ENCODE measurements at places on chromosomes 6 and 20. TPM values are rescaled to one million over a fixed set of nuclear protein-coding genes. Genes with fewer than 3 reads are reported as not detected.
A peak's percentile ranks its signal among the peaks of the same experiment; 100 is the strongest.

DNA sequence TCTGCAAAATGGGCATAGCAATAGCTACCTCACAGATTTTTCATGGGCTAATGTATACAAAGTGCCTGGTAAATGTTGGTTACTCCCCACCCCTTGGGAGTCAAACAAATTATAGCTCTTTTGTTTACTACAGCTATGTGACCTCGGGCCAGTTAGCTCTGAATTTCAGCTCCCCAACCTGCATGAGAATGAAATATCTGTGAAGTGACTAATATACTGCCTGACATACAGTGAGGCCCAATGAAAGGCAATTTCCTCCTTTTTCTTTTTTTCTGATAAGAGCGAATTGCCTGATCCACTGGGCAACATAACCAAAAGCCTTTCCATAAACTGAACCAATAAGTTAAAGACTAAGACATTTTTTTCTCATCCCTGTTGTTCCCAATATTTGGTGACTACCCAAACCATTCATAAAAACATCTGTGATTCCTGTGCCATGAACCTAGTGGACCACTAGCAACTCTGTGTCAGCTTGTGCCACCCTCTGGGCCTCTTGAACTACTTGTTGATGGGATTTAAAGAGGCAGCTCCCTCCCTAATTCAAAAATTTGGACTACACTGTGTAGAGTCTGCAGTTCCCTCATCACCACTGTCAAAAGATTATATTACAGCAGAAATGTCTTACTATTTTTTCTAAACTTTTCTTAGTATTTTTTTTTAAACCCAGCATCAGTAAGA lies 91.9 kb upstream of the TMEM30A start:
- no peaks in the 10 kb centered on the region for H3K36me3 ChIP-seq
- no peaks in the 10 kb centered on the region for H3K27me3 ChIP-seq
- H3K4me1 ChIP-seq, result peaks cover 11% of the 10 kb centered on the region
- no peak for DNase-seq

Gene ABHD16B
- total RNA-seq, result not detected

DNA sequence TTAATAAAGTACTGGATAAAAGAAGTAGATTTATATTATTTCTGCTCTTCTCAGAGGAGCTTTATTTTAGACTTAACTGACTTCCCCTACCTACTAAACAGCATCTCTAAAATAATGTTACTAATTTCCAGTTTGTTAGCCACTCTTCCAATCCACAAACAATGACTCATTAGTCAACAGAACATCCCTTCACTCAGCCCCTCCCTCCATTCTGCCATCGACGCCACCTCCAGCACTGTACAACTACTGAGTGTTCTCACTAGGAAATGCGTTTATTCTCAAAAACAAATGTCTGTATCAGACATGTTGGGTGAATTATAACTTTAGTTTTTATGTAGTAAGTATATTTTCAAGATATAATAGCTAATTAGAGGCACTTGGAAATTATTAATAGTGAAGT lies 427.0 kb downstream of the EYS start:
- no peak overlapping the region for H3K27ac ChIP-seq
- H3K36me3 ChIP-seq, result no peaks in the 10 kb centered on the region
- H3K4me3 ChIP-seq, result no peak overlapping the region
- H3K4me1 ChIP-seq, result no peaks in the 10 kb centered on the region

Gene CDK19
- total RNA-seq, result 12.0 TPM

Gene NECAB3
- 42.7 TPM for total RNA-seq

Gene RPRD1B
- total RNA-seq, result 39.0 TPM

DNA sequence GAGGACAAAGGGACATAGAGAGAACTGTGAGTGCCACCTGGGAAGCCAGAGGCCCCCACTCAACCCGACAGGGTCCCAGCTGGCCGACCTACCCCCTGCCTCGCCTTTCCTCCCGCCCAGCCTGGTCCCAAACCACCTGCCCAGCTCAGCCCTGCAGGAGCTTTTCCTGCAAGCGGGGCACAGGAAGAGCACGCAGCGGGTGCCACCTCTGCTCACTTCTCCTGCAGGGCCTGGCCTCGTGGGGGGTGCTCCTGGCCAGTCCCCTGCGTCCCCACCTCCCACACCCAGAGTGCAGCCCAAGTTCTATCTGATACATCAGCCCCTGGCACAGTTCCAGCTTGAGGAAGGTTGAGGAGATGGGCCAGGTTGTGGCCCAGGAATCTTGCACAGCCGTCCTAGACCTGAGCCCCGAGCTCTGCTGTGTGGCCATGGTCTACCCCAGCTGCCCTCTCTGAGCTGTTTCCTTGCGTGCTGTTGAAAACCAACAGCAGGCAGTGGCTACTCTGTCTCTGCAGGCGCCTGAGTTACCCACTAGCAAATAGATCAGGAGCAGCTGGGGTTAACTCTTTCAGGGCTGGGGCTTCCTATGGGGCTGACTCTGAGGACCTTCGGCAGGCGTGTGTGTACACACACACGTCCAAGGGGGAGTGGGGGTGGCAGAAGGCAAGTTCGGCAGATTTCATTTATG lies 1.7 kb downstream of the NECAB3 start:
- peaks cover 29% of the 10 kb centered on the region for H3K36me3 ChIP-seq
- peak overlapping the region; percentile 96 for H3K27ac ChIP-seq
- H3K4me3 ChIP-seq, result peak overlapping the region; percentile 80
- no peaks in the 10 kb centered on the region for H3K27me3 ChIP-seq
- H3K4me1 ChIP-seq, result peaks cover 75% of the 10 kb centered on the region

DNA sequence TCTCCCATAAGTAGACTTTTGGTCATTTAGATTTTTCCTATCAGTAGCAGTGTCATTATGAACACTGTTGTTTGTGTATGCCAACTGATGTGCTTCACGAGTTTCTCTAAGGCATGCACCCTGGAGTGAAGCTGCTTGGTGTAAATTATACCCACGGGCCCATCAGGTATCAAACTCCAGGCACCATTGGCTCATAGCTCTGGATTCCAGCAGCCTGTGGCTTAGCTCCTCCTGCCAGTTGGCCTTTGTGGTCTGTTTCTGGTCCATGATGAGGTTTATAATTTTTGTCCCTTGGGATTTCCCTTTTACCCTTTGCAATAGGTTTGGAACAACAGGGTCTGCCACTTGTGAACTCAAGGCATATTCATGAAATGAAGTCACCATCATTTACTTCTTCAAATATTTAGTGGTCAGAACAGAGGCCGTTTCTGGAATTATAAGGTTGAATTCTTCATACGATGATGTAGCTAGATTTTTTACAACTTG lies 350.5 kb downstream of the PRL start:
- DNase-seq, result no peak
- no peak overlapping the region for H3K4me3 ChIP-seq
- peaks cover 40% of the 10 kb centered on the region for H3K4me1 ChIP-seq
- H3K27ac ChIP-seq, result no peak overlapping the region
- H3K36me3 ChIP-seq, result no peaks in the 10 kb centered on the region
- no peaks in the 10 kb centered on the region for H3K27me3 ChIP-seq

Gene BFSP1
- total RNA-seq, result 7.1 TPM

Gene HELZ2
- total RNA-seq, result 19.5 TPM

DNA sequence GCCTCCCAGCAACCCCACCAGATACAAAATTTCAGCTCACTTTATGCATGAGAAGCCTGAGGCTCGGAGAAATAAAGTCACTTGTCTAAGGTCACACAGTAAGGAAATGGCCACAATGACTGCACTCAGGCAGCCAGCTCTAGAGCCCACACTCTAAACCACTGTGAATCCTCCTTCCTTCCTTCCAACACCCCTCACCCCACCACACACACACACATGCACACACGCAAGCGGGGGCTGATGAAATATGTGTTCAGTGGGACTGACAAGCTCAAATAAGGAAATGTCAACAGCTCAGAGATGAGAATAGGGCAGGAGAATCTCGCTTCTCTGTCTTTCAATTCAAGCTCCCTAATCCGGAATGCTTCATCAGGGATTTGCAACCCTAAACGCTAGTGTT lies 6.0 kb upstream of the BPIFA1 start:
- H3K36me3 ChIP-seq, result no peaks in the 10 kb centered on the region
- no peak overlapping the region for H3K27ac ChIP-seq
- no peak for DNase-seq

- DNase-seq, result no peak
- peaks cover 34% of the 10 kb centered on the region for H3K4me1 ChIP-seq
- H3K27me3 ChIP-seq, result no peaks in the 10 kb centered on the region
- peak within 1 kb of the TSS; percentile 73 for H3K4me3 ChIP-seq
Measured at GRCh38 chr20:63969838-63970713, at the start of gene ZNF512B. Gene ZNF512B (minus strand): TSS chr20:63969930. CDS start chr20:63967950, 1,980 bp downstream.

DNA sequence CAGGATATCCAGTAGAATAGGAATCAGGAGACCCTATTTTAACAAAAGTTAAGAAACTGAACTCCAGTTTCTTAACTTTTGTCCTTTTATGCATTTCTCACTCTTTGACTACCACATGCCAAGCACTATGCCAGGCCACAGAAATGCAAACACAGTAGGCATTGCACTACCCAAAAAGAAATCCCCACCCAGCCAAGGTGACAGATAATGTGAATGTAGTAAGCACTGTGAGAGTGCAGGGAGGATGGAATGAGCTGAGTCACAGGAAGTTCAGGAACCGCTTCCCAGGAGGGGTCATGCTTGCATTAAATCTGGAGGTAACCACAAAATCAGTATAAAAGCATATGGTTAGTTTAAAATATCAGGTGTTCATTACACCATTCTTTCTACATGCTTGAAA lies 20.1 kb upstream of the FAM83C start:
- H3K27me3 ChIP-seq, result no peaks in the 10 kb centered on the region
- DNase-seq, result no peak
- H3K27ac ChIP-seq, result no peak overlapping the region
- H3K36me3 ChIP-seq, result peaks cover 32% of the 10 kb centered on the region
- H3K4me1 ChIP-seq, result peaks cover 18% of the 10 kb centered on the region
